ENCODE measurements at places on chromosomes 2 and 18.

- no peak for DNase-seq
These were observed 43.3 kb downstream of the AFTPH start for GRCh38 chr2:64567473-64567872.

GRCh38 chr2:186573531-186573930 lies 16.3 kb upstream of the ITGAV start:
- no peak for DNase-seq

- no peak for DNase-seq
These were observed 340.4 kb downstream of the NRXN1 start for GRCh38 chr2:50691513-50691912.

GRCh38 chr2:111210036-111210435 lies 89.3 kb downstream of the BCL2L11 start:
- no peak for DNase-seq

GRCh38 chr2:240351826-240352426 lies 83.5 kb upstream of the GPC1 start:
- DNase-seq, result no peak

- no peak for DNase-seq
These were observed 106.2 kb downstream of the LPIN1 start for GRCh38 chr2:11852526-11853196.

GRCh38 chr2:128008074-128008672 lies 19.7 kb downstream of the SAP130 start:
- DNase-seq, result no peak

DNA sequence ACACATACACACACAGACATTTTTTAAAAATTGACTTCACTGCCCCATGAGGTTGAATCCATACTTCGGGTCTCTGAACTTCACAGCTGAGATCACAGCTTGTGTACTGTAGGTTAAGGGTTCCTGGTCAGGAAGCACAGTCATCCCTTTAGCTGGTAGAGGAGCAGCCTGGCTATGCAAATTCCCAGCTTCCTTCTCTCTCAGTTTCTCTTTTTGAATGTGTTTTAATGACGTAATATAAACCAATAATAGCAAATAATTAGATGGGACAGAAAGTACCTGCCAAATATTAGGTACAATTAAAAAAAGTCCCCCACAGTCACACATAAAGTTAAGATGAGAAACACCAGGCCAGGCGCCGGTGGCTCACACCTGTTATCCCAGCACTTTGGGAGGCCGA lies 178.7 kb downstream of the ZNF385B start:
- DNase-seq, result no peak

- DNase-seq, result no peak
These were observed 69.8 kb downstream of the SLC66A2 start for GRCh38 chr18:79881695-79882094.

DNA sequence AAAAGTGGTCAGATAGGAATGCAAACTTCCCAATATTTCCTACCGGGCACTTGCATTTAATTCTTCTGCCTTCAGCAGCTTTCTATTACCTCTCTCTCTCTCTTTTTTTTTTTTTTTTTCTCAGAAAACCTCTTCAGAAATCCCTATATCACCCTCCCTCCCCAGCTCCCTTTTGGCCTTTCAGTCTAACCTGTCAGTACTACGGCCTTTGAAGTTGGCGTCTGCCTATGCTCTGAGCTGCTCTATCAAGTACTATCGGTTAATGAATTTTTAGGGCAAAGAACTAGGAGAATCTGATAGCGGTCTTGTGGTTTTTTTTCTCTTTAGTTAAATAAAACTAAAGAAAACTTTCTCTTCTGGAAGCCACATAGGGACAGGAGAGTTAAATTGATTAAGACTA lies 122.4 kb upstream of the MAPRE2 start:
- no peak for DNase-seq

GRCh38 chr2:198314559-198315153 lies 510.3 kb downstream of the PLCL1 start:
- no peak for DNase-seq

Measured in stimulated activated CD4-positive, alpha-beta T cell treated with anti-CD3 and anti-CD28 coated beads, Interleukin-15, amount 100 ng/mL, for 24 hours (primary cell).